NCI-H510A (cell line): ENCODE measurements at places on chromosomes 6 and 20.

GRCh38 chr6:136404627-136405419 is 115.2 kb upstream of the BCLAF1 start:
- no peak for DNase-seq

- no peak for DNase-seq
Observed at GRCh38 chr6:71721642-71722041, 164.7 kb upstream of the RIMS1 start.

GRCh38 chr20:17910828-17911294 is 57.7 kb downstream of the SNX5 start:
- no peak for DNase-seq

- DNase-seq: peak; percentile 64
Observed at GRCh38 chr6:79134699-79135474, 56.8 kb upstream of the PHIP start.

- no peak for DNase-seq
Observed at GRCh38 chr20:55676097-55676496, 329.2 kb downstream of the CBLN4 start.

- no peak for DNase-seq
Observed at GRCh38 chr20:3307078-3307477, 68.1 kb upstream of the SLC4A11 start.

- DNase-seq: no peak
Observed at GRCh38 chr20:40491009-40491590, 197.9 kb downstream of the MAFB start.

DNA sequence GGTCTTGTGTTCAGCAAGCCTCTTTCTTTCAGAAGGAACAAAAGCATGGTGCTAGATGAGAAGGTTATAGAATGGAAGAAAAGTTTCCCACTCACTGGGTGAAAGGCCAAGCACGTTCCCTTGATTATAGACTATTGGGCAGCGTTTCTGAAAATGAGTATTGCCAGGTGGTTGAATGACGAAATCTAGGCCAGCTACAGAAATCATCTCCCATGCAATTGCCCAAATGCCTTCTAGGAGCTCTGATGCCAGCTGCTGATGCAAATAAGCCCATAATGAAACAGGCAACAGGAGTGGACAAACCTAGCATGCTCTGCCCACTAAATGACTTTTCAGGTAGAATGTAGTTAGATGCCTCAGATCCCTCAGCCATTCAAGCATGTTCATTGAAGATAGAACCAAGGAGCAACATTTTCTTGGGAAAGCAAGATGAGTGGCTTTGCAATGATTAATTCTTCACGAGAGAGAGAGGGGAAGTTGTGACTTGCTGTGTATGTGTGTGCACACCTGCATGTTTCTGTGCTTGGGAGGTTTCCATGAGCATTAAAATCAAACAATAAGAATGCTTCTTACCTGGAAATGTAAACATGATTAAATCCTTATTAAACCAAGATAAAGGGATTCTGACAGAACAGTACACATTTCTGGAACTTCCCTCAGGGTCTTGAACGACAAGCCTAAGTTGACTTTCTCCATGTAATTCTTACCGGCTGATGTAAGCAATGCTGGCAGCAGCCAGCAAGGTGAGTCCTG is 43.6 kb downstream of the ADTRP start:
- no peak for DNase-seq

- no peak for DNase-seq
Observed at GRCh38 chr20:38445901-38446425, 10.8 kb upstream of the SNHG17 start.

- no peak for DNase-seq
Observed at GRCh38 chr6:1910621-1911407, 301.1 kb downstream of the FOXC1 start.

DNA sequence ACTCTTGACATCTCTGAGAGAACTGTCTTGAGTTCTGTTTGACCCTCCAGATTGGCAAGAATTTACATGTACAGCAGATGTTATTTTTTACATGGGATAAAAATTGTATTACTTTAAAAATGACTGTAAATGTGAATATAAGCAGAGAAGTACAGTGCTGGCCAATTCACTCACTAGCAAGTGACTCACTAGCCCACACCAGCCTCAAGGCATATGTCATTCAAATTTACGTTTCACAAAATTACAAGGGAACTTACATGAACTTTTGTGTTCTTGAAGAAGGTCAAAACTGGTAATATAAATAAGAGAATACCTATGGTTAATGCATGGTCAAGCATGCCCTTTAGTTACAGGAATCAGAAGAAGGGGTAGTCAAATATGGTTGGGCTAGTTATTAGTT is 54.0 kb upstream of the HMGCLL1 start:
- no peak for DNase-seq

DNA sequence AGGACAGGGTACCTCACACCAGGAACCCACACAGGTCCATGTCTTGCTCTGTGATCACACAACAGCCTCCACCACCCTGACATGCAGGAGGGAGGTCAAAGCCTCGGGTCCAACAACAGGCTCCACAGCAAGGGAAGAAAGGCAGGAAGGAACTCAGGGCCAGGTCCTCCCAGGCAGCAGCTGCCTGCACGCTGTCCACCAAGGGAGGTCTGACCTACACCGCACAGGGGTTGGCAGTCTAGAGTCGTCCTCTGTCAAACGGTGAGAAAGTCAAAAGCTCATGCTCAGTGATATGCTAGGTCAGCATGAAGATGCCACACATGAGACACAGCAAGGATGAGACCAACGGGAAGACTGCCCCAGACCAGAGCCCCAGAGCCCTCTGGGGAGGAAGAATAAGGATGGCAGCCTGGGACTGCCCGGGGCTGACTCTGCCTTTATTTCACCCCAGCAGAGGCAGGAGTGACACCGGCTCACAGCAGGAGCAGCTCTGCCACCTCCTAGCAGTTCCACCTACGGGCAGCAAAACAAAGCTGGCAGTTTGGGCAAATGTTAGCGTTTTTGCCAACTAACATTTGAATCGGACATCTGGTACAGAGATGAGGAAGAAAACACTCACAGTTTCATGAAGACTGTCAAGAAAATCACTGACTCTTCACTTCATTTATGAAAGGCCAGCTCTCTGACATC is 8.5 kb downstream of the GMEB2 start:
- no peak for DNase-seq

DNA sequence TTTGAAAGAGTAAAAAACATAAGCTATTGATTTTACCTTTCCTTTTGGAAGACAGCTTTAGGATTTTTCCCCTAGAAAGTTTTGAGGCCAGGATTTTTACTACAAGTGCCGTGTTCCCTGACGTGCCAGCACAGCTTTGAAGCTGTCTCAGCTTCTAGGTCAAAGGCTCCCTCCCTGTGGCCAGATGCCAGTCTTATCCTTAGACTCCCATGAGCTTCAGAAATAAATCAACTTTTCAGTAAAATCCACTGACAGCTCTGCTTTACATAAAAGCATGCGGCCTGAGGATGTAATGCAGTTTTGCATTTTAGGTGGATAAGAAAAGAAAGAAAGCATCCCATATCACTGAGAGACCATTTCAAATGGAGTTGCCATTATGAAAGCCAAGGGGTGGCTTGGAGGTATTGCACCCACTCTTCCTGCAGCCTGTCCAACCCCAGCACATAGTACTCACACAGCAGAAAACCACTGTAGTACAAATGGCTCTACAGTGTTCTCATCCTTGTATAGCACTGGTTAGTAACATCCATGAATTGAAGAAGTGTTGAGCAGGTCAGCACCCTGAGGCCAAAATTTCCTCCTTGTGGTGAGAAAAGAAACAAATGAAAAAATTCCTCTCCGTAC is 15.2 kb upstream of the ATXN1 start:
- DNase-seq: no peak

GRCh38 chr6:126608681-126609080 is 268.8 kb downstream of the CENPW start:
- DNase-seq: no peak

- no peak for DNase-seq
Observed at GRCh38 chr20:37670351-37670791, 23.5 kb upstream of the CTNNBL1 start.

GRCh38 chr6:31805939-31806469 is 762 bp downstream of the LSM2 start:
- no peak for DNase-seq

GRCh38 chr6:139940741-139941729 is 566.6 kb upstream of the CITED2 start:
- DNase-seq: no peak

- DNase-seq: no peak
Observed at GRCh38 chr6:13920552-13920951, 4.2 kb upstream of the RNF182 start.

DNA sequence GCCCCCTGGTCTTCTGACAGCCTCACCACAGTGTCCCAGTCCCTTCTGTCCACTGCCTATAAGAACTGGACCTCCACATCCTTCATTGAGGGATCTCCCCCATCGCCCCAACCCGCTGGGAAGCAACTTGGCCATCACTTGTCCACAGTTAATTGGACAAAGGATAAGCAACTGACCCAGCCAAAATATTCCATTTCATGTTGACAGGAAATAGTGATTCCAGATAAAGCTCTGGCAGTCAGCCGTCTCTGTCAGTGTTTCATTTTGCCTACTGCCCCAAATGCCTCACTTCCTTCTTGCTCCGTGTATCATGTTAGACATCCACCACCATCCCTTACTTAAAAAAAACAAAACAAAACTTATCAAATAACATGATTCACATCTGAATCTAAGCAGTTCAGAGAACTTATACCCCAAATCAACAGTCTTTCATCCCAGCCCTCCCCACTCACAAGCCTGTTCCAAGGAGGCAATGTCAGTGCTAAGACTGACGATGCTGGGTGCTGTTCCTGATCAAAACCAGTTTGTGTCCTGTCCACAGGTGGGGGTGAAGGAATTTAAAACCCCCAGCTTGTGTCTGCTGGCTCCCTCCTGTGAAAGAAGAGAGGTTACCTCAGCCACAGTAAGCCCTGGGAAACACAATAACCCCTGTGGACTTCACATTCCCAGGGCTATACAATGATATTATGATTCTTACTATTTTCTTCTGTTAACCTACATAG is 162.5 kb downstream of the WDR27 start:
- no peak for DNase-seq

DNA sequence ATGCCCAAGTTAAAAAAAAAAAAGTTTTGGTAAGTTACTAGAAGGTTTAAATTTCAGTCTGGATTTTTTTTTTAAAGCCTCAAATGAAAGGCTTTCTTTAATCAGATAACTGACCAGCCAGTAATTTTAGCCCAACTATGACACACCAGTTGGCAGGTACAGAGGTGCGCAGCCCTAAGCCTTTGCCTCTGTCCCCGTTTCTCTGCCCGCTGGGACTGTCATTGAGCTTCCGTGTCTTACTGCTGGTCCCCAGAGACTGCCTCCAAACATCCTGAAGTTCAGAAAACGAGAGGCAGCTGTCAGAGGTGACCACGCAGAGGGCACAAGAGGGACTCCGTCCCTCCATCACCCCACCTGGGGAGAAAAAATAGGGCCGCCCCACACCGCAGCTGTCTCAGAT is 118.2 kb downstream of the RPS12 start:
- DNase-seq: no peak

DNA sequence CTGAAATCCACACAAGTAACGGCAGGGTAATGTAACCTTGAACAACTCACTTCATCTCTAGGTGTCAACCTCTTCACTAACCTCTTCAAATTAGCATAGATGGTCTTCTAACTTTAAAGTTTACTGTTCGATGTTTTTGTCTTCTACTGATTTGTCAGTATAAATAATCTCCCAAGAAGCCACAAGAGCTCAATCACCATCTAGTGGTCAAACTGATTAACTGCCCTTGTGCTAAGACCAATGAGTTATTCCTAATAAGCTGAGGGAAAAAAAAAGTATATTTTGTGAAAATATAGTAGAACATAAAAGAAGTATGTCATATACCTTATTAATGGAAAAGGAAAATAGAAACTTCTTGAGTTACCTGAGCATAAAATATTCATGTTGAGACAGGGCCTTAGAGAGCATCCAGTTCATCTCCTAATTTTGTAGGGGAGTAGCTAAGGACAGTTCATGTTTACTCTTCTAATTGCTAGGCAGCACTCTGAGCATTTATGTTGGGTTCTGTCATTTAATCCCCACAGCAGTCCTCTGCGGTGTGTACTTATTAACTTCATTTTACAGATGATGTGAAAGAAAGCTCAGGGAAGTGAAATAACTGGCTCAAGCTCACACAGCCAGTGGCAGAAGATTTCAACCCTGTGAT is 317.1 kb downstream of the ESR1 start:
- no peak for DNase-seq

DNA sequence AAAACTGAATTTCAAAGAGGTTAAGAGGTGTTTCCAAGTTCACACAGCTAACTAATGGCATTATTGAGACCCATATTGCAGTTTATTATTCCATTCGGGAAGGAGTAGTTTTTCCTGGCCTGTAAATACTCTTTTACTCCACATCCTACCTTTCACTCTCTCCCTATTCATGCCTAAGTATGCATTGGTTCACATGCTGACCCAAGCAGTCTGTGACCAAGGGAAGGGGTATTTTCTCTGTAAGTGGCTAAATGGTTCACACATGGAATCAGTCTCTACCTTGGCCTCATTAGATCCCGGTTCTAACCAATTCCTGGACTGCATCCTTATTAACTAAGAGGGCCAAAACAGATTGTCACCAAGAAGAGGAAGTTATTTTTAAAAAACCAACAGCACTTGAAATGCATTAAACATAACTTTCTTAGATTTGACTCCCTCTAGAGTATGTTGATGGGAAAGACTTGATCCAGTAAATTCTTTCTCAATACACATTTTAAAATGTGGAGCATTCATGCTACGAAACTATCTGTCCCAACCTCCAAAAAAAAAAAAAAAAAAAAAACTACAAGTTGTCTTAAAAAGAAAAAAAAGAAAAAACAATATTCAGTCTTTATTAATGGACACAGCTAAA is 17.8 kb upstream of the RSPO3 start:
- no peak for DNase-seq

DNA sequence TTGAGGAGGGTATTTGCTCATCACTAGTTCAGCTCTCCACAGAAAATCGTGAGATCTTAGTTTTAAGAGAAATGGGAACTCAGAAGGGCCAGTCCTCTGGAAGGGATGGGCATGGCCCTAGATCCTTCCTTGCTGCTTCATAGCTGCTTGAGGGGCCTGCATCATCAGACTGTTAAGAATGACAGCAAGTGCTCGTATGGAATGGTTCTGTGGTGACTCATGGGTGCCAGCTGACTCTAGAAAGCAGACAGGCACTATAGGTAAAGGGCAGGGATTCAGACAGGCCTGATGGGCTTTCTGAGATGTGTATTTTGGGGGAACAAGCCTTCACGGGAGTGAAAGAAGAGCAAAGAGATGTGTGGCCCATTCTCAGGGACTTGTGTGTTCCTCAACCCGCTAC is 90.8 kb downstream of the MYLK4 start:
- no peak for DNase-seq

- no peak for DNase-seq
Observed at GRCh38 chr20:4671015-4671414, 50.7 kb upstream of the PRND start.

- DNase-seq: no peak
Observed at GRCh38 chr20:24755411-24755922, 193.6 kb upstream of the CST7 start.

GRCh38 chr6:143531720-143532499 is 20.4 kb upstream of the FUCA2 start:
- no peak for DNase-seq
